GM12878 (cell line): ENCODE measurements at places on chromosomes 11 and 22. TPM values are rescaled to one million over a fixed set of nuclear protein-coding genes. Genes with fewer than 3 reads are reported as not detected.

TNNT3 gene
- total RNA-seq: not detected in 2 replicates

- DNase-seq: no peak
These were observed 588 bp downstream of the TSPAN32 start for GRCh38 chr11:2302306-2302895.

DNA sequence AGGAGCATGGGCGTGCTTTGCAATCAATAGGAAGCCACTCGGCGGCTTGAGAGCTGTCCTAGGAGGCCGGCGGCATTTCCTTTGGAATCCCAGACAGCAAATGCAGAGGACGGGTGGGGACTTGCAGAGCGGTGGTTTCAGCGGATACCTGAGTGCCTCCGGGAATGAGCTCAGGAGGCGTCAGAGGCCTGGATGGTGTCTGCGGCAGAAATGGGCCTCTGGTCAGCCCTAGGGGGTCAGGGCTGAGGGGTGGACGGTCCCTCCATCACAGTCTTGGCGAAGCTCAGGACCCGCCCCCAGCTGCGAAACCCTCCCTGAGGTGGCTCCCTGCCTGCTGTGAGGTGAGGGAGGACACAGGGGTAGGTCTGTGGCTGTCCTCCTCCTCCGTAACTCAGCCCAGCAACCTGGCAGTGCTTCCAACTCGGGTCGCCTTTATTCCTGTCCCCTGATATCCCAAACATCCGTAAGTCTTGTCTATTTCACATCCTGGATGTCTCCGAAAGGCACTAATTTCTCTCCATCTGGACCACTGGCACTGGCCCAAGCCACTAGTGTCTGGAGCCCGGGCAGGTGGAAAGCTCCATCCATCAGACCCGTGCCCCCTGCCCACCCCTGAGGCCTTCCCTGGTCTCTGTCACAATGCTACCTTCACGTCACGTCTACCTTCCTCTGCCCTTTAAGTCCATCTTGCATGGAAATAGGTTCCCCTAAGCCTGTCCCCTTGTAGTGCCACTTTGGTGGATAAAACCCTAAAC, 686.6 kb downstream of the BRD1 start:
- no peak for DNase-seq

FAM83F gene
- total RNA-seq: 0.03 and 0.05 TPM in 2 replicates

TYR gene
- not detected in 2 replicates for total RNA-seq

DNA sequence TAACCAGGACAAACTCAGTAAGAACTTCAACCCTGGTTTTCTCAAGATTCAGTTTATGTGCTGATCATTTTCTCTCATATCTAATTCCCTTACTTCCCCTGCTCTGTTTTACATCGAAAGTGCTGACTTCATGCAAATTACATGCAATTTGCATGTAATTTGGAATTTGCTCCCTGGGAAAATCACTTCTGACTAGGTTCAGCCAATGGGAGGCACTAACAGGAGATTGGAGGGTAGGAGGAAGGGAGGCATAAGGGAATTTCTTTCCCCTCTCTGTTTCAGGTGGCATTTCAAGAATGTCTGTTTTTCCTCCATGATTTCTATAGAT, 363.3 kb upstream of the CCDC90B start:
- DNase-seq: no peak

DNA sequence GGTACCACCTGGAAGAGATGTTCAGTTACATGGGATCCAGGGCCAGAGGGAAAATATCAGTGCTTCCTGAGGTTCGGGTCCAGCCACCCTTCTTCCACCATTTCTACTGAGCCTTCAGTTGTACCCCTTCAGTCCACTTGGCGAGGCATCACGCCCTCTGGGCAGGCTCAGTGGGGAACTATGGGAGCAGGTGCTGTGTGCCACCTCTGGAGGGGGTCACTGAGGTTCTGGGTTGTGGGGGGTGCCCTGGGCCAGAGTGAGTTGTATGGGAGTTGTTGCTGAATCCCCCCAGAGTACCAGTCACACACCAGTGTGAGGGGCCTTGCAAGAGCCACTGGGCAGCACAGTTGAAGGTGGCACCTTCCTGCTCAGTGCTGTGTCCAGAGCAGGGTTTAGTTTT, 2.7 kb upstream of the SREBF2 start:
- DNase-seq: no peak

GRCh38 chr22:30889996-30890480, 78.5 kb downstream of the MORC2 start:
- no peak for DNase-seq

SCGB1A1 gene
- 0.72 TPM in 1 of 2 replicates, not detected in the other for total RNA-seq

- DNase-seq: no peak
These were observed 10.5 kb downstream of the PAX6 start for GRCh38 chr11:31800398-31801265.

OR4D5 gene
- total RNA-seq: not detected in 2 replicates

C22orf15 gene
- total RNA-seq: 0.40 TPM in 1 of 2 replicates, not detected in the other

DNA sequence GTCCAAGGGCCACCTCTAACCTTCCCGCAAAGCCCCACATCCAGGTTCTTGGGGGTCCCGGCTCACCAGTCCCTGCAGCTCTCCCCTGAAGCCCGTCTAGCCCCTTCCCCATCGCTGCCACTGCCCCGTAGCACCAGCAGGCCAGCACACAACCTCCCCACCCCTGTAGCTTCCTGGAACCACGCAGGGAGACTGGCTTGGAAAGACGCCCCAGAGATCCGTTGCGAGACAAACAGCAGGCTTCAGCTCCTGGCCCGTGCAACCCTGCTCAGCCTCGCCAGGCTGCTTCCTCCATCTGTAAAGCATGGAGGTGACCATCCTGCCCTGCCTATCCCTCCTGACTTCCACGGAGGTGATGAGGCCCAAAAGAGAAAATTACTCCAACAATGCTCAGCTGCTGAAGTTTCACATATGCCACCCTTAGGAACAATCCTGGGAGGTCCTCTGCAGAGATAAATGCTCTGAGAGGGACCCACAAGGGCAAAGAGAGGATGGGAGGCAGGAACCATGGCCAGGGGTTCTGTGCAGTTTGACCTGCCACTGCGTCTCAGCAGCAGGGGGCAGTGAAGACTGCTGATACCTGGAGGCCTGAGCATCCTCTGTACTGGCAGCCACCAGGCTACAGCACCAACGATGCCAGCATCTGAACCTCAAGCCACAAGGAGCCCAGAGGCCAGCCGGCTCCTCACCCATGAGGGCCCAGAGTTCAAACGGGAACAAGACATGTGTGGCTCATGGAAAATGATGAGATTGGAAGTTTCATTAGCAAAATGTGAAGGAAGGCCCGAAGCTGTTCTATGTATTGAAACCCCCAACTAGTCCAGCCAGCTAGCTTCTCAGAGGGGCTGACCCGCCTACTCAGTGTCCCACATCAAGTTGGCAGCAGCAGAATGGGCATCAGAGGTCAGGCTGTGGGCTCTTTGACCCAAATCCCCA, 16.1 kb downstream of the DGCR2 start:
- DNase-seq: no peak

DNA sequence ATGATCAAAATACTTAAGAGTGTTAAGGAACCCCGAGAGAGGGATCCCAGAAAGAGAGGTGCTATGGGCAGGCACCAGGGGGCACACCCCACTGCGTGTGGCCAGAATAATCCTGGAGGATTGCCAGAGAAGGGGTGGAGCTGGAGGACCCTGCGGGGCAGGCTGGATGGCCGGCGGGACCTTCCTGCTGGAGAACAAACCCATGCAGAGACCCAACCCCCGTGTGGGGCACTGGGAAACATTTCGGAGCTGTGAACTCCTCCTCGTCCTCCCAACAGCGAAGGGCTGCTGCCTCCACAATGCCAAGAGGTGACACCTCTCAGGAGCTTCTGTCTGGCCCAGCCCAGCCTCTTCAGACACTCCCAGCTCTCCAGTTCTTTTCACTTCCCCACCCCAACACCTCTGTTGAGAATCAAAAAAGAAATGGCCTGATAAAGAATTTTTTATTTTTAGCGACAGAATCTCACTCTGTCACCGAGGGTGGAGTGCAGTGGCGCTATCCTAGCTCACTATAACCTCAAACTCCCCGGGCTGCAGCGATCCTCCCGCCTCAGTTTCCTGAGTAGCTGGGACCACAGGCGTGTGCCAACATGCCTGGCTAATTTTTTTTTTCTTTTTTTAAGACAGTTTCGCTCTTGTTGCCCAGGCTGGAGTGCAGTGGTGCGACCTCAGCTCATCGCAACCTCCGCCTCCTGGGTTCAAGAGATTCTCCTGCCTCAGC, 25.6 kb downstream of the RHOD start:
- no peak for DNase-seq

C11orf87 gene
- total RNA-seq: not detected in 2 replicates

TRPC6 gene
- not detected in 2 replicates for total RNA-seq

CALCA gene
- total RNA-seq: not detected in 2 replicates

DRD4 gene
- 0.24 TPM in 1 of 2 replicates, not detected in the other for total RNA-seq

IGSF9B gene
- 0.05 and 0.51 TPM in 2 replicates for total RNA-seq

LARGE1 gene
- total RNA-seq: 41.4 and 45.1 TPM in 2 replicates

VSIG10L2 gene
- total RNA-seq: not detected in 2 replicates

DNA sequence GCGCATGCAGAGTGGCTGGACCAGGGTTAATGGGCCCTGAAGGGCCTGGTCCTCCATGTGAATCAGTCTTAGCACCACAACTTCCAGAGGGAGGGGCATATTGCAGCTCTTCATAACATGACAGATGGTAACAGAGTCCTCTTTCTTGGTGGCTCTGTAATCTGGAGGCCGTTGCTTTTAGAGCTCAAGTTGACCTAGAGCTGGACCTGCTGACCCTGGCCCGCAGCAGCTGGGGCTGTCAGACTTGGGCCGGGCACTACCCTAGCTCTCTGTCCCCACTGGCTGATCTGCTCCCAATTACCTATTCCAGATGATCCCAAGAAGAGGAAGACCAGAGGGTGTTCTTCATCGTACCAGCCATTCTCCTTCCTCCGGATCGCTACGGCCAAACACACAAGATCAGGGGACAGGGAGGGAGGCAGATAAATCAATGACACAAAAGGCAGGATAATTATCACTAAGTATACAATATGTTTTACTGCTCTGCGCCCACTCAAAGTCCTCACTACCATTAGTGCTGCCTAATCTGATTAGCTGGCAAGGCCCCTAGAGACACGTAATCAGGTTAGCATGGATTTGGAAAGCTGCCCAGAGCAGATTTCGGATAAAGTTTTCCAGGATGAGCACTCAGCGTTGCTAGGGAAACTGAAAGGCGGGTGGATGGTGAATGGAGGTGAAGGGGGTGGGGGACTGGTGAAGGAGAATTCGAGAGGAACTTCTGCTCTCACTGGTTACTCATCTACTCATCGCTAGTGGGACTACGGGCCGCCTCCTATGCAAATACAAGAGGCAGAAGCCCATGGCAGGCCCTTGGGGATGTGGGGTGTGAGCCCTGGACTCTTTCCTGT, 64.5 kb upstream of the PHOX2A start:
- no peak for DNase-seq

DNA sequence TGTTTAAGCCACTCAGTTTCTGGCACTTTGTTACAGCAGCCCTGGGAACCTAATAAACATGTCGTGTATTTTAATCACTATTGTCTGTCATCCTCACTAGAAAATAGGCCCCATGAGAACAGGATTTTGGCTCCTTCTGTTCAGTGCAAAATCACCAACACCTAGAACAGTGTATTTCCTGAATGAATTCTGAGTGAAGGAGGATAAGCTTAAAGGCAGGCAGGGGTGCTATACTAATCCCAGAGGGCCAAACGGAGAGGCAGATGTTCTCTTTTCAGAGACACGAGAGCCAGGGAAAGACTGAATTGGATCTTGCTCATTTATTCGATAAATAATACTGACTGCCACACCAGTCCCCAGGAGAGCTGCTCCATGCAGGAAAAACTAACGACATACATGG, 10.4 kb downstream of the SMCO4 start:
- no peak for DNase-seq

RAB38 gene
- 7.1 and 8.4 TPM in 2 replicates for total RNA-seq

- DNase-seq: no peak
These were observed 72.9 kb downstream of the ZBTB16 start for GRCh38 chr11:114132417-114132816.

DBX1 gene
- not detected in 2 replicates for total RNA-seq

GRCh38 chr11:17230867-17231851, 23.4 kb upstream of the PIK3C2A start:
- DNase-seq: peak; percentile 76

OSBP2 gene
- total RNA-seq: 7.3 and 7.7 TPM in 2 replicates

GRCh38 chr11:17743808-17744119, 9.2 kb downstream of the KCNC1 start:
- no peak for DNase-seq

DNA sequence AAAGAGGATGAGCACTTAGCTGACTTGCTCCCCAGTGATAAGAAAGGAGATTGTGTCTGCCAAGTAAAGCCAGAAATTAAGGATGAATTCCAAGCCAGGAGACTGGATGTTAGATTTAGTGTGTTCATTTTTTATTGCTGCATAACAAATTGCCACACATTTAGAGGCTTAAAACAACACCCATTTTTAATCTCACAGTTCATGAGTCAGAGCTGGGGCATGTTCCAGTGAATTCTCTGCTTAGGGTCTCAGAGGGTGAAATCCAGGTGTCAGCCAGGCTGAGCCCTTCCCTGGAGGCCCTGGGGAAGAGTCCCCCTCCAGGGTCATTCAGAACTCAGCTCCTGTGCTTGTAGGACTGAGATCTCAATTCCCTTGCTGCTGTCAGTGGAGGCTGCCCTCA, 352.8 kb downstream of the BUD13 start:
- no peak for DNase-seq

DNA sequence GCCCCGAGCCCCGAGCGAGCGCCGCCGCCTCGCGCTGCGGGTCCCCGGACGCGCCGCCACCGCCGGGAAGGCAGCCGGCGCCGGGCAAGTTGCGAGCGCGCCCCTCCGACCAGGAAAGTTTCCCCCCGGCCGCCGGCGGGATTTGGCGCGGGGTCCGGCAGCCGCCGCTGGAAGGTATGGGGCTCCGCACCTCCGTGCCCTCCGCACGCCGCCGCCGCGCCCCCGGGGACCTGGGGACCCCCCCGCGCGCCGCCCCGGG, 281 bp downstream of the TSPAN18 start:
- no peak for DNase-seq

DNA sequence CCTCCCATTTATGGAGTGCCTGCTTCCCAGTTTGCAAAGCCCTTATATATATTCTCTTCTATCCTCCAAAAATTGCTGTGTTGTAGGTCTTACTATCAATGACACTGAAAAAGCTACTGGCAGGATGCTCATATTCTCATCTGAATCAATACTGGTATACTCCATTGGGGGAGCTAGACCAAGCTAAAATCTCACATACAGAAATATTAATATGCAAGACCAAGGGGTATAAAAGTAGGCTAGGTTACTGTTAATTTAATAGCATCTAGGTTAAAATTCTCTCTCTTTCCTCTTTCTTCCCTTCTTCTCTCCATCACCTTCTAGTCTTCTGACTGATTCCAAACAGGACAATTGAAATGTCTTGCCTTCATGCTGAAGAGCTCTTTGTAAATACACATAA, 17.1 kb upstream of the BDNF start:
- DNase-seq: no peak

- no peak for DNase-seq
These were observed 2.6 kb downstream of the CD44 start for GRCh38 chr11:35141571-35141971.

GRCh38 chr11:31640611-31641010, 131.0 kb downstream of the ELP4 start:
- no peak for DNase-seq
